ENCODE measurements at places on chromosomes 7 and 10.

DNA sequence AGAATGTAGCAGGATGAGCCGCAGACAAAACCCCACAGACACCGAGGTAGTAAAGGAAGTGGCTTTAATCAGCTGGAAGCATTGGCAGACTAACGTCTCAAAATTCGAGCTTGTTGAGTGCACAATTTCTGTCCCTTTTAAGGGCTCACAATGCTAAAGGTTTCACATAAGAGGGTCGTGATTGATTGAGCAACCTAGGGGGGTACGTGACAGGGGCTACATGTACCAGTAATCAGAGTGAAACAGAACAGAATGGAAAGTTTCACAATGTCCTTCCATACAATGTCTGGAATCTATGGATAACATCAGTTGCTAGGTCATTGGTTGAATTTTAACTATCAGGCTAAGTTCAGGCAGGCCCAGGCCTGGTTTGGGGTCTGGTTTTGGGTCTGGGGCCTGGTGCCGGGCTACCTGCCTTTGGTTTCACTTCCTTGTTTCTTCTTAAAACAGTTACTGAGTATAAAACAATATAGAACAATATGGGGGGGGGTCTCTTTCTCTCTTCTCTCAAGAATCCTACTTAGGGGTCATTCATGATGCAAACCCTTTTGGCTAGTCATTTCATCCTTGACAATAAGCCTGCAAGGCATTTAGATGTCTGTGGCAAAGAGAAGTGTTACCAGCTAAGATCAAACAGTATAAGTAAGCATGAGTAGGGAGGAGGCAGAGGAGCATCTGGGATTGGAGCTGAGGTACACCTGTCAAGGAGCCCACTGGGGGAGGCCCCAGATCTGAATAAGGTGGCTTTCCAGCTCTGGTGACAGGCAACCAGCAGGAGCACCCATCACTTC lies 364.1 kb downstream of the TNS3 start:
- no peak for DNase-seq

- no peak for DNase-seq
These were observed 101.6 kb downstream of the CYTH3 start for GRCh38 chr7:6170571-6171531.

- DNase-seq, result no peak
These were observed 15.6 kb upstream of the REEP3 start for GRCh38 chr10:63505562-63505961.

DNA sequence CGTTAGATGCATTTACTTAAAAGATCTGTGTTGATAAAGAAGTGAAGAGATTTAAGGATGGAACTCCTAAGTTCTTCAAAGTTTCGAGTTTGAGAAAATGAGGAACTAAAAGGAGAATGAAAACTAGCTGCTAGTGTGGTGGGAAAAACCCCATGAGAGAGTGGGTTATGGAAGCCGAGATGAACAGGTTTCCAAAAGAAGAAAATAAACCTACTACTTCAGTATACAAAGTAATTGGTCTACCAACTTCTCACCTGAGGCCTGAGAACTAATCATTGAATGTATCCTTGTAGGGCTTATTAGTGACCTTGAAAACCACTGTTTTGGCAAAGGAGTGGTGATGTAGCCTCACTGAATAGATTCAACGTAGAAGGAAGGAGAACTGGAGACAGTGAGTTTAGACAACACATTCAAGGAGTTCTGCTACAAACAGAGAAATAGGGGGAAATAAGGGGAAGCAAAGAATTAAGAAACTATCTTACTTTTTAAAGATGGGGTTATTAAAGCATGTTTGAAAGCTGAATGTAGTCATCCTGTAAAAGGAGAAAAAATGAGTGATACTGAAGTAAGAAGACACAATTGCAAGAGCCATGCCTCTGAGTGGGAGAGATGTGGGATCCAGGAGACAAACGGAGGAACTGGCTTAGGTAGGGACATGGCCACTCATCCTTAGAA lies 50.8 kb downstream of the CH25H start:
- no peak for DNase-seq
